Neural progenitor cell (in vitro differentiated cells): ENCODE measurements at places on chromosomes 5 and 9.

- DNase-seq = no peak
These were observed 263.5 kb downstream of the ARHGAP26 start for GRCh38 chr5:143033535-143034250.

DNA sequence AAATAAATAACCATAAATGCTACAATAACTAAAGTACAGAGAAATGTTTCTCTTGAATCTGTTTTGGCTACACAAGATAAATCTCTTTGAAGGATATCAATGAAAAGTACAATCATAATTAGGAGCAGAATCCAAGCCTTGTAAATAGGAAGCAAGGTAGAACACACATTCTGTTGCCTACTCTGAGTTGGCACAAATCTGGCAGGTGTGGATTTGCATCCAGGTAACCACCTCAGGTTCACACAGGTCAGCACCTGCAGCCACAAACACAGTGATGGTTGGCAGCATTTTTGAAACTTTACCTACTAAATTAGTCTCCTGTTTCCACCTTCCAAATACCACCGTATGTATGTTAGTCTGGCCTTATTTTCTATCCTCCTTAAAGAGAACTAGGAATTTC lies 105.3 kb upstream of the PIK3R1 start:
- DNase-seq = no peak

DNA sequence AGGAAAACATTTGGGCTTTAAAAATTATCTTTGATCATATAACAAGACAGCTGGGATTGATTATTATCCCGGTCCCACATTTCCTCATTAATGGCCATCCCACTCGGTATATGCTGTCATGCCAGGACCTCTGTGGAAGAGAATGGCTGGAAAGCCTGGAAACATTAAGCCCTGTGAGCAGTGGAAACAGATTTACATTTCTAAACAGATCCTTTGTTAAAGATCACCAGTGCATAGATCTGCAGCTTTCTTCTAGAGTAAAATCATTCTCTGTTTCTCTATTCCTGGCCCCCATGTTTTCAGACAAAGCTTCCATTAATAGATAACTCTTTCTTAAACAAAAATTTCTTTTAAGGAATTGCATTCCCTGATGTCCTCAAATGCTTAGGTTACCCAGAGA lies 152.2 kb downstream of the CAVIN4 start:
- DNase-seq = peak; percentile 21

DNA sequence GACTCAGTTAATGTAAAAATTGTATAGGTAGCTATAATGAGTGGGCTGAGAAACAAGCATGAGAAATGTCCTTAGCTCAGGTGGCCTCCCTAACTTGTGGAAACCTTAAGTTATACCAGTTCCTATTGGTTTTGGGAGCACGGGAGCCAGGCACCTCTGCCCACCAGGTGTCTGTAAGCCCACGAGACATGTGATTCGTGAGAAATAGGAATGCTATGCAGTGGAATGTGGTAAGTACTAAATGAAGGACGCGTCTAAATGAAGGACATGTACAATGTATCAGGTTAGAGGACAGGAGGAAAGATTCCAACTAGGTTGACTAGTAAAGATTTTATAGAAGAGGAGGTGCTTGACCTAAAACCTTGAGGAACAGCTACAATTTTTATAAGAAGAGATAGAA lies 46.0 kb upstream of the F2RL2 start:
- no peak for DNase-seq

DNA sequence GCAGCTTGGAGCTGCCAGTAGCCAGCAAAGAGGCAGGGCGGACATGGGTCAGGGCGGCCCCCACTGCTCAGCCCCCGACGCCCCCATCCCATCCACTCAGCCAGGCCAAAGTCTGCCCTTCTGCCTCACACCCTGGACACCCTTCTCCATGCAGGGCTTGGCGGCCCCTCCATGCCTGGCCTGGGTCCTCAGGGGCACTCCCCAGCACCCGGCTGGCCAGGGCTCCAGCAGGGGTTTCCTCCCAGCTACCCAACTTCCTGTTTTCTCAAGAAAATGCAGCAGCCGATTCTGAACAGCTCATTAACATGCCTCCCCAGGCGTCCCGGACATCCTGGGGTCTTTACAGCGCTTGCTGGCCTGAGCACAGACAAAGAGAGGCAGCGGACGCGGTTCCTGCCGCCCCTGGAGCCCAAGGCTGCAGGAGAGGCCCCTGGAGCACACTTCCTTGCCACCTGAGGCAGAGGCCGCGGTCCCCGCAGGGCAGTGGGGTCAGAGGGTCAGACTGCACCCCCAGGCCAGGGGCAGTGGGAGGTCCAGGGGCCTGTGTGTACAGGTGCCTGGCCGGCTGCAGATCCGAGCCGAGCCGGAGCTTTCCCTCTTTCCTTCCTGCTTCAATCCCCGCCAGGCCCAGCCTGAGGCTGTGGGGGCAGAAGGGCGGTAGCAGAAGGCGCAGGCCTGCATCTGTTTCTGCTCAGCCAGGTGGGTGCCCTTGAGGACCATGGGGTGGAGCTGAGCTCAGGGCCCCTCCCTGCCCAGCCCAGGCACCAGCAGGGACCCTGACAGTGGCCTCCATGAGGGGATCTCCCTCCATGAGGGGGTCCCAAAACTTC lies 18.7 kb upstream of the NRARP start:
- DNase-seq = no peak

DNA sequence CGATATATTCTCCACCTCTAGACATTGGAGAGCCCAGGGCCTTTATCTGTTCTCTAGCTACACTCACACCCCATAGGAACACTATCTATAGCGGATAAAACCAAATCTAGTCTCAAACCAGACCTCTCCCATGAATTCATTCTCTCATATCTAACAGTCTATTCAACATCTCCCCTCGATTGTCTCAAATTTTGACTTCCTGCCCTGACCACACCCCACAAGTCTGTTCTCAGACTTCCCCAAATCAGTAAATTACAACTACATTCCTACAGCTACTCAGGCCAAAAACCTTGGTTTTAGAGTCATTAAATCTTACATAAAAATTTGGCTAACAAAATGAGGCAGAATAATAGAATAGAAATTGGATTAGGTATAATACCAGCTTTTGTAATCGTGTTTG lies 12.5 kb upstream of the SLC1A3 start:
- no peak for DNase-seq

- no peak for DNase-seq
These were observed 1193.5 kb downstream of the DTWD2 start for GRCh38 chr5:117794847-117795246.

GRCh38 chr5:38824821-38825220 lies 21.0 kb upstream of the OSMR start:
- no peak for DNase-seq

DNA sequence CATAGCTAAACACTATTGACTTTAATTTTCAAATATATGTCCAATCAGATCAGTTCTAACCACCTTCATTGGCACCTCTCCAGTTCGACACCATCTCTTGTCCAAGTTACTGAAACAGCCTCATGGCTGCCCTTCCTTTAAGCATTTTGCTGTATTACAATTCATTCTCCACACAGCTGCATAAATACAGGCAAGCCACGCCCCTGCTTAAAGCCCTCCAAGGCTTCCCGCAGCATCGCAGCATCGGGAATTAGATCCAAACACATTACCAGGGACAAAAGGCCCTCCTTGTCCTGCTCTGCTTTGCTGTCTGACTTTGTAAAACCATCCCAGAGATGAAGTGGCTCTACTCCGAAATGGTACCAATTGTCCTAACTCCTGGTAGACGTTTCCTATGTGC lies 75.1 kb upstream of the RAI14 start:
- DNase-seq = peak; percentile 64

DNA sequence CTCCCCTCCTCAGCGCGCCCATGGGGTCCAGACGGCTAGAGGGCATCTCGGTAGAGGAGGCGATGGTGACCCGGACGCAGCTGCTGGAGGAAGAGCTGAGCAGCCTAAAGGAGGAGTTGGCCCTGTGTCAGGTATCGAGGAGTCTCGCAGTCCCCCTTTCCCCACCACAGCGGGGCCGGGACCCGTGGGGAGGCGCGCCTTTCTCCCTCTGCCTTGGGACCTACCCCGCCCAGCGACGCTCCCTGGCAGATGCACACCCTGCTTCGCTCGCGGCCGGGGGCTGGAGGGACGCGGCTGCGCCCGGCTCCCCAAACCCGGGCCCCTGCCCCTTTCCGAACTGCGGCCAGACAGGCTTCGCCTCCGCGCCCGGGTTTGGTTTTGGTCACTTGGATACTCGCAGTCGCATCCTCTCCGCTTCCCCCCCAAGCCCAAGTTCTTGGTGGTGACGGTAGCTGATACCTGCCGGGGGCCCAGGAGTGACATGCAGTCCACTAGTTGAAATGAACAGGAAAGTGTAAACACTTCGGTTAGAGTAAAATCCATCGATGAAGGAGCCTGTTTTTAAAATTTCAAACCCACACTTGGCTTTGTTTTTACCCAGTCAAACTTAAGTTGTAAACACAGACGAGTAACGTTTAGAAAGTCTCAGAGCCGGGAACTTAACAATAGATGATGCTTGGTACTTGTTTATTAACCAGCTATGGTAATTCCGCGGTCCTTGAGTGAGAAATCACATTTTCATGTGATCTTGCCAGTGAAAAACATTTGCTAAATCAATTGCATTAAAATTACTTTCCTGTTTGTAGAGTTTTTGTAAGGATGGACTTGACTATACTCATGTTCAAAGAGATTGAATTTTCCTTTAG lies 688 bp downstream of the CNTLN start:
- peak; percentile 64 for DNase-seq

DNA sequence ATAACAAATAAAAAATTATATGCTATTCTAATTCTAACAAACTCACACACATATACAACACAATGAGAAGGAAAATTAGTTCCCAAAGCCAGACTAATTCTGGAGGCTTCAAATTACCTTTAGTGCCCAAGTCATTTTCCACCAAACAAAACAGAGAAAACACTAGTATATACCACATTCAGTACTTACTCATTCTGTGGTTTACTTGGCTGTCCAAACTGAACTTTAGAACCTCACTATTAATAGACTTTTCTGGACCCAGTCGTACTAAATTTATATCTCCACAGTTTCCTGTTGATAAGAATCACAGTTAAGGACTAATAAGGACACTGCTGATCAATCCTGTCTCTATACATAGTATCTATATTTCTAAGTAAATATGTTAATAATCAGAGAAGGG lies 66.4 kb downstream of the SETX start:
- no peak for DNase-seq

DNA sequence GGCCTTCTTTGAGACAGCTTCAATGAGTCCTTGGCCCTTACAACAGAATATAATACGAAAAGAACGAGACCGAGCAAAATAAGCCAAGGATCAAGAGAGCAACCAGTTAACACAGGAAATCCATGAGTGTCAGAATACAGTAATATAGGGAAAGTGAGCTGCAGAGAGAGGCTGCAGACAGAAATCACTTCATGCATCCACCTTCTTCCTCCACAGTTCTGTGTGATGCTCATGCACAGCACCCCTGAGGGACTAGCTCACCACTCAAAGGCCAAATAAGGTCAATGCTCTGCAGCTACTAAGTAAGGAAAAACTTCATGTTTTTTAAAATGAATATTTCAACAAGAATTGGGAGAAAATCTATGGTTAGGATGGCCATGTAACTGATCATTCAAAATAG lies 257.1 kb downstream of the MCTP1 start:
- DNase-seq = no peak

DNA sequence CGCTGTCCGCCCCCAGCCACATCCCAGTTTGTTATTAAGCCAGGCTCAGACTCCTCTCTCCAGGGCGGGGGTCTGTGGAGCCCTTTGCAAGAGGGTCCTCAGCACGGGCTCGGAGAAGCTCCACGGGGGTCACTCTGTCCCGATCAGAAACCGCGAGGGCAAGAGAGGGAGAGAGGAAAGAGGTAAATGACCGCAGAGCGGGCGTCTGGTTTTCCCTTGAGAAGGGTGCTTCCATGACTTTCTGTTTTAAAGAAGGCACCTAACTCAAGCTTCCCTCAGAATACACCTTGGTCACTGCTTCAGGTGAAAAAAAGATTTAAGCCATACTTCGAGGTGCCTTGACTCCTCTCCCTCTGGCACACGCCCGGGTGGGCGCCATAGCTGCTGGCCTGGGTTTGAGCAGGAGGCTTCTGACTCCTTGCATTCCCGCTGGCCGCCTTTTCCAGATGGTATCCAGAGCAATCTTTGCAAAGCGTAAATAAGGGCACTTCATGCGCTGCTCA lies 5.8 kb upstream of the TERT start:
- no peak for DNase-seq

DNA sequence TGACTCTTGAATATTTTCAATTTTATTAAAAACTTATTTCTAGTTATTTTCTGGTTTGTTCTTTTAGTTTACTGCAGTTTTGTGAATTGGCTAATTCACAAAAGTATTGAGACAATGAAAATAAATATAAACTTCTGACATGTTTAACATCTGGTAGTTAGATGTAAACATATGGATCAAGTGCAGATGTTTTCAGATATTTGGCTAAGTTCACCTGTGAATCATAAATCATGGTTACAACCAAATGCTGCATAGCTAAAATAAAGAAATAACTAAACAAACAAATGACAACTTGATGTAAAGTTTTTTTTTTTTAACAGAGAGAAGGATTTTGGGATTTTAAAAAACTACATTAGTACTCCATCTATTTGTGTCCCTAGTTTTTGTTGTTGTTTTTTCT lies 484.6 kb downstream of the SLCO4C1 start:
- DNase-seq = no peak

GRCh38 chr9:101463397-101463796 lies 27.8 kb upstream of the ALDOB start:
- DNase-seq = no peak

DNA sequence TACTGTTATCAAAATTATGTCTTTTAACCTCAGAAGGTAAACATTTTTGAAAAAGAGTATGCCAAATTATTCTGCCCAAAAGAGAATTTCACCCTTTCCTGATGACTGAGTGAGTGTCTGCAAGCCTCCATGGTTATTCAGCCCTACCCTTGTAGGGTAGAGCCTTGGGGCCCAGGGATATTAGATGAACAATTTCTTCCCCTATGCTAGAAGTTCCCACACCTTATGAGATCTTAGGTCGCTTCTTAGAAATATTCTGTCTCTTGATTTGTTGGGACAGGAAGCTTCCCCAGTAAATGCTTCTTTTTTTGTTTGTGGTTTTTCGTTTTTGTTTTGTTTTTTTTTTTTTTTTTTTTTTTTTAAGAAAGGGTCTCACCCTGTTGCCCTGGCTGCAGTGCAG lies 3.1 kb downstream of the CRB2 start:
- no peak for DNase-seq

DNA sequence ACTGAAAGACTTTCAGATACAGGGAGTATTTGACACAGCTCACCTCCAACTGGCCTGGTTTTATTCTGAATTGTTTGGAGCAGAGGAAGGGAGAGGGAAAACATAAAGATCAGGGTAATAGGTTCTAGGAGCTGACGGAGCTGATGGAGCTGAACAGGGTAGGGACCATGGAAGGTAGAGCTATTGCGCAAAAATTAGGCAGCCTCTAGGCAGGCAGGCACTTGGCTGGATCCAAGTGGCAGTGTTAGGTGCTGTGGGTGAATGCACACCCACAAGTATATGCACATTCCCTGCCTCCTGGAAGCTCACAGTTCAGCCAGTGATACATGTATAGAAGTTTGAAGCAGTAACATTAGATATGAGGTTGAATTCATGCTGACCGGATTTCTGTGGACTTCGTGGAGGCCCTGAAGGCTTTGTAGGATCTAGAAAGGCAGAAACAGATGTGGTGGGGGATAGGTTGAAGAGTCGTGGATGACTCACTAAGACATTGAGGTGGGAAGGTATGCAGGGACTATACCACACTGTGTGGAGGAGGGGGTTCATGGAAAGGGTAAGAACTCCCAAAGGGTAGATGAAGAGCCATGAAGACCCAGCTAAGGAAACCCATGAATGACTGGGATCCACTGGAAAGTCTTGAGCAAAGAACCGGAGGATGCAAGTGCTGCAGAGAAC lies 50.8 kb downstream of the WWC1 start:
- no peak for DNase-seq

- DNase-seq = no peak
These were observed 112.4 kb downstream of the INVS start for GRCh38 chr9:100211476-100211875.

GRCh38 chr5:10485142-10485795 lies 43.6 kb downstream of the ROPN1L start:
- no peak for DNase-seq
